ENCODE measurements at places on chromosomes 6 and 20.
A peak's percentile ranks its signal among the peaks of the same experiment; 100 is the strongest.

GRCh38 chr6:7697432-7697819 lies 28.5 kb upstream of the BMP6 start:
- no peak for DNase-seq

DNA sequence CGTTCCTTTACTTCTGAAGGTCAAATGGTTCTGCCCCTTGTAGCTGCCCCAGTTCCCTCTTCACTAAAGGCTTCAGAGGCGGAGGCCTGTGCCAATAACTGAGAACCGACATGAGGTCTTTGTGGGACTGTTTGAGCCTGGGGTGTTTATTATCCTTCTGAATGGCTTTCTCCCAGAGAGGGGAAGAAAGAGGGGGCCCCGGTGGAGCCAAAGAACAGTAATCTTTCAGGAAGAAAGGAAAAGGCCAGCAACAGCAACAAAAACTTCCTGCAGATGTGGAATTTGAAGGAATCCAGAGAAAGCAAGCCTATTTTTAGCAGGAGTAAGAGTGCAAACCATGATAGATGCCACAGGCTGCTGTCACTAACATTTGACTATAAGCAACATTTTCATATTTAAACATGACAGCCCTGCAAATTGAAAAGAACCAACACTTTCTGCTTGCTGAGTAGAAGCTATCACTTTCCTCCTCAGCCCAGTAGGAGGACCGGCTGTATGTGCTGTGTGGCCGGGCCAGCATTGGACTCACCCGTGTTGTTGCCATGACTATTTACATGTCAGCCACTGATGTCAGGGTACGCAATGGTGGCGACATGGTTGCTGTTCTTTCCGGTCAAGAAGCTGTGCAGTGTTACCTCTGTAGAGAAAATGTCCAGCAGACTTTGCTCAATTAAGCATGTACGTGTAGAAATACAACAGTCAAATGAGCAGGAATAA lies 121.3 kb downstream of the SOBP start:
- no peak for DNase-seq

DNA sequence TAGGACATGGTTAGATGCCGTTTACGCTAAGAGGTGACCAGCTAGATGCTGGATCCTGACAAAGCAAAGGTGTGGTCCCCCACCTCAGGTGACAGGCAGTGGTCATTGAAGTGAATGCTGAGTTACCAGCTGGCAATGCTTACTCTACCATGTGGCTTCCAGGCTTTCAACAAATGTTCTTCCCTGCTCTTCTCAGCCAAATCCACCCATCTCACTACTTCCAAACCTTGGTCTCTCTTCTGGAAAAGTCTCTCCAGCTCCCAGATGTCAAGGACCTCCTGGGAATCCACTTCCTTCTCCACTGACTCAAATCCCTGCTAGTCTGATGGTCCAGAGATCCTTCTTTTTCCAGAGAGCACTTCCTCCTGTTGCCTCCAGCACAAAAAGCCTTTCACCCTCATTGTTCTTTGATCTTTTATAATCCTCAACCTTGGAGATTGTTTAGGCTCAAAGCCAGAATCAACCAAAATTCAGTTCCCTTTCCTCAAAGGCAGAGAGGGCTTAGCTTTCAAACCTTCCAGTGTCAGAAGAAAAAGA lies 228.0 kb downstream of the ZNF217 start:
- no peak for DNase-seq

- DNase-seq: no peak
Observed at GRCh38 chr6:3222506-3223038, 4.9 kb downstream of the TUBB2B start.

- DNase-seq: peak; percentile 33
Observed at GRCh38 chr6:148972481-148972880, 225.7 kb downstream of the UST start.

DNA sequence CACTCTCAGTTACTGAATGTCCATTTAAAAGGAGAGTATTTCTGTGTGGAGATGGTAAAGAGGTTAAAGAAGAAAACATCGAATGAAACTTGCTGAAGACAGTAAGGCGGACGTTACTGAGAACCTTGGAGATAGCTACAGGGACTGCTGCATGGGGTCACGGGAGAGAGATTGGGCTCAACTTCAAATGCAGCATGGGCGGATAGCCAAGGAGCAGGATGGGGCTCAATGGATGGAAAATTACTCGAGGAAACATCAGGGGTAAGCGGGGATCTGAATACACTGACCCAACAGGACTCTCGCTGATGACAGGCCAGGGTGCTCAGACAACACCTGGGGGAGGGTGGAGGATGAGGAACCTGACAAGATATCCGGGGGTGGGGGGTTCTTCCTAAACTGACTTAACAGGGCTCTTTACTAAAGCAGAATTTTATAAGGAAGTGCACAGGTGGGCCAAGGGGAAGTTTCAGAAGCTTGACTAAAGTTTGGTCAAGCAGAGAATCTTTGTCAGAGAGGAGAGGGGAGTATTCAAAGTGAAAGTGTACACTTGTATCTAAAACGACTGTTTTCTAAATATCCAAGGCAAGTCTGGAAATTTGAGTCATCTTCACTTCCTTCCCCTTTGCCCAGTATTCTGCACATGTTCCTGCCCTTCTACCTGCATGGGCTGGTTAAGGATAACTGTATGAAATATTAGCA lies 22.8 kb downstream of the ECT2L start:
- DNase-seq: peak; percentile 70
